ENCODE measurements at places on chromosomes 3 and 15.

GRCh38 chr15:50687302-50687902, 805 bp upstream of the TRPM7 start:
- peak; percentile 29 for DNase-seq

DNA sequence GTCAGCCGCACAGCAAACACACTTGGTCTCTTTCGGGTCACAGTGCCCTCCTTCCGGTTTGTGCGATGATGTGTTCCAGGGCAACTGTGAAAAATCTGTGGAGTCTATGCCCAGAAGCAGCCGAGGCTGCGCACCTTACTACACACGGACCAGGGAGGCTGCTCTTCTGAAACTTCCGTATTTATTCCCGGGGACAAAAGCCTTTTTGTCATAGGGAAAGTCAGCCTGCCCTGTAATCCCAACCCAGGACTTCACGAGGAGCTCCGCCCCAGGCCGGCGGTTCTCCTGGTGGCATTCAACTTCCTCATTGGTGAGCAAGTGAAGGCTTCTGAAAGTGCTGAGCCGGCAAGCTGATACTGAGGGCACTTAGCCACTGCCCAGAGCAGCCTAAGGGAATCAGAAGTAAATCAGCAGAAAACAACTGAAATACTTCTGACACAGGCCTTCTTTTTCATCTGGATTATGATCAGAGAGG, 126.5 kb downstream of the FMN1 start:
- DNase-seq, result no peak

- DNase-seq, result no peak
Measured at GRCh38 chr3:131608741-131609140, 106.0 kb upstream of the MRPL3 start.

DNA sequence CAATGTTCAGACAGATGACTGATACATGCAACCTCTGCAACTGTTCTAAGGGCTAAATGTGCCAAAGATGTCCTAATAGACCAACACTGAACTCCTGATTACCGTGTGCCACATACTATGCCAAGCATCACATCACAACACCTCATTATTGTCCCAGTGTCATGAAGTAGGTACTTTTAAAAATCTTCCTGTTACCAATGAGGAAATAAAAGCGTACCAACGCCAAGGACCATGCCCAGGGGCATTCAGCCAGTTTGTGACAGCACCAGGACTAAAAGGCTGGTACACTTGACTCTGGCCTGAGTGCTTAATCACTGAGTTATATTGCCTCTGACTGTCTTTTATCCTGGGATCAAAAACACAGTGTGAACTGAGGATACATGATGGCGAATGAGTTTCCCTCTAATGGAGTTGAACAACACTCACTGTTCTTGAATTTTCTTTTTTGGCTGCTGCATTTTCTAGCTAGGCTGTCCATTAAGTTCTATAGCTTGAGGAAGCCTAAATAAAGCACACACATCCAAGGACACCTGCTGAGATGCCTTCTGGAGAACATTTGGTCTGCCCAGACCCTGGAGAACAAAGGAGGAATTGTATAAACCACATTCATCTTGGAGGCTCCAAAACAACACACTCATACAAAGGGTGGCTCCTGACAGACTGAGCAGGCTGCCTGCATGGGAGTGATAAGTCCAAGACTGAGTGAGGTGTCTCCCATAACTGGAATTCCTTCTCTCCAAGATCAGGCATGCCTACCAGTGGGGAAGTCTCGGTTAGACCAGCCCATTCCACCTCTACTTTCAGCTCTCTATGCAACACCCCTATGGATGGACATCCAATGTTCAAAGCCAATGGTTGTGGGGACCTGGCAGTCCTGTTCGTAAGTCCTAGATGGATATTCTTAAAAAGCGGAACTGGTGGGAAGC, 126.7 kb upstream of the PRICKLE2 start:
- no peak for DNase-seq

- no peak for DNase-seq
Measured at GRCh38 chr15:33201491-33202231, 7.1 kb upstream of the FMN1 start.

DNA sequence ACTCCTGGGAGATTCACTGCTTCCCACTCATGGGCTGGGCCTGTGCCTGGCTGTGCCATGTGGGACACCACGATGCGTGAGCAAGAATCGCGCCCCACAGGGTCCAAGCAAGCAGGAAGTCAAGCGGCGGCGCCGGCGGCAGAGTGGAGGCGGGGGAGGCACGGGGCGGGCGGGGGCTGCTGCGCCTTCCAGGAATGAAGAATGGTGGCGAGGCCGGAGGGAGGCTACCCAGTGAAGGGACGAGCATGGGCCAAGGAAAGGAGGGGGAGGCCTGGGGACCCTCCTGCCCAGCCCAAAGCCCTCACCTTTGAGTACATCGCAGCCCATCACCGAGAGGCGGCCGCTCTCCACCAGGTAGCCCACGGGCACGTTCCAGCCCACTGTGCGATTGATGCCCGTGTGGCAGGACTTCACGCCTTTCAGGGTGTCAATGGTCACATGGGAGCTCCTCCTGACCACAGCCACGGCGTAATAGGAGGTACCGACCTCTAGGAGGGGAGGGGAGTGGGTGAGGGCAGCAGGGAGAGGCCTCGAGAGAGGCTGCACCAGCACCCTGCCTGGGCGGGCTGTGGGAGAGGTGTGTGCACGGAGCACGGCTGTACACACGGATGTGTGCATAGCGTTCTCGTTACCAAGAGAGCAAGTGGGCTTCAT, 5.5 kb downstream of the MELTF start:
- DNase-seq, result no peak

GRCh38 chr15:31080591-31081014, 20.9 kb downstream of the TRPM1 start:
- no peak for DNase-seq

- DNase-seq, result no peak
Measured at GRCh38 chr3:57646723-57647122, 46.2 kb downstream of the DENND6A start.

- DNase-seq, result no peak
Measured at GRCh38 chr15:39095218-39095879, 485.5 kb upstream of the THBS1 start.

DNA sequence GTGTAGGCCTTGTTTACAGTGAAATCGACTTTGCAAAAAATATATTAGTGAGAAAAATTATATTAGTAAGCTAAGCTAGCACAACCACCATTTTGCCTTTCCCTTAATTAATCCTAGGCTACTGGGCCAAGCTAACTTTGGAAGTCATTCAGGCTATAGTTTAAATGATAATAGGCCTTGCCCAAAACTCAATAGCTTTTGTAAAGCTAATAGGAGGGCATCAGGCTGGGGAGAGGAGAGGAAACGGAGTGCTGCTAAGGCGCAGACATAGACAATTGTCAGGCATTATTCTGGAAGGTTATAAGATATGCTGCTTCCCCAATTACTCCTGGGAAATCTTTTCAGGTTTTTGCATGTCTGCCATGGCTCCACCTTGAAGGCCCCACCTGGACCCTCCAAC, 1286.0 kb downstream of the NSUN3 start:
- DNase-seq, result no peak

GRCh38 chr3:194185221-194185620, 49.3 kb downstream of the HES1 start:
- no peak for DNase-seq

- no peak for DNase-seq
Measured at GRCh38 chr3:156680243-156680914, 6.0 kb downstream of the TIPARP start.

GRCh38 chr3:157064402-157064801, 95.5 kb downstream of the CCNL1 start:
- DNase-seq, result no peak

DNA sequence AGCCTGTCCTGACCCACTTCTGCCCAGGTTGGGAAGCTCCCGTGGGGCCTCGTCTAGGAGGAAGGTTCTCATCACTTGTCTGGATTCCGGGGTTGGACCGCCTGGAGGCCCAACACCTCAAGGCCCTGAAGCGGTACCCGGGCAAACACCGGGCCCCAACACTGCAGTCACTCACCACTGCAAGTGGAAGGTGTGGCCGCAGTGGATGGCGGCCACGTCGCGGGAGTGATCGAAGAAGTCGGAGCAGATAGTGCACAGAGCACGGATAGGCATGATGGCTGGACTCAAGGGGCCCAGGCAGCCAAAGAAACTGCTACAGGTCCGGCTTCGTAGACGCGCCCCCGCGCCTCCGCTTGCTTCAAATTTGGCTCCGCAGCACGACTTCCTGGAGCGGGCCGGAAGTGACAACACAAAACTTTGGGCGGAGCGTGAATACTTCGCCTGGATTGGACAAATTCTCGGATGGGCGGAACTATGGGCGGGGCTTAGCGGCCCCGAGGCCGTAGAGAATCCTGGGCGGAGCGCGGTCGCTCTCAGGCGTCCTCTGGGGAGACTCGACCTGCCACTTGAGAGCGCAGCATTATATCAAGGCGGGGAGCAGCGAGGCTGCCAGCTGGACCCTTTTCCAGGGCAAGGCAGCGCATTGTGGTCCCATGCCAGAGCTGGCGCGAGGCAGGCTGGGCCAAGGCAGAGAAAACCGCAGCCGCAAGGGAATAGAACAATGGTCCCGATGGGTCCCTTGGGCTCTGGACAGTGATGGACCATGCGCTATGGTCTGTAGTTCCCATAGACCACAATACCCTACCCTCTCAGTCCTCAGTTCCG, at the start of gene TRAIP:
Gene TRAIP, minus strand, starts transcription at position 384 of the 825 bp plus-strand sequence. Its CDS starts 111 bp downstream, at position 273.
- peak; percentile 93 for DNase-seq

DNA sequence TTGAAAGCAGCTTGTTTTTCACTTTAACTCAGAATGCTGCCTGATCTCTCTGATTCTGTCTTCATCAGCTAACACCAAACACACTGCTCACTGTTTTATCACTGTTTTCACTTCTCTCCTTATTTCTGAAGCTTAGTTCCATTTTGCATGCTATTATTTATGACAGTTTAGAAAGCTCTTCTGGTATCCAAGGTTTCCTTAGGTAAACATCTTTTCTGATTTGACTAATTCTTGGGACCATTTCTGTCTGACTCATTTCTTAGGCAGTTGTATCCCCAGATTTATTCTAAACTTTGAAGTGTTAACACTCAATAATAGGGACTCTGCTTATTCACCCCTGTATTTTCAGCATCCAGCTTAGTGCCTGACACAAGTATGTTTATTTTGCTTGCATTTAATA, 167.7 kb downstream of the BCHE start:
- DNase-seq, result no peak

GRCh38 chr3:181687190-181687589, 24.5 kb upstream of the SOX2 start:
- DNase-seq, result no peak

DNA sequence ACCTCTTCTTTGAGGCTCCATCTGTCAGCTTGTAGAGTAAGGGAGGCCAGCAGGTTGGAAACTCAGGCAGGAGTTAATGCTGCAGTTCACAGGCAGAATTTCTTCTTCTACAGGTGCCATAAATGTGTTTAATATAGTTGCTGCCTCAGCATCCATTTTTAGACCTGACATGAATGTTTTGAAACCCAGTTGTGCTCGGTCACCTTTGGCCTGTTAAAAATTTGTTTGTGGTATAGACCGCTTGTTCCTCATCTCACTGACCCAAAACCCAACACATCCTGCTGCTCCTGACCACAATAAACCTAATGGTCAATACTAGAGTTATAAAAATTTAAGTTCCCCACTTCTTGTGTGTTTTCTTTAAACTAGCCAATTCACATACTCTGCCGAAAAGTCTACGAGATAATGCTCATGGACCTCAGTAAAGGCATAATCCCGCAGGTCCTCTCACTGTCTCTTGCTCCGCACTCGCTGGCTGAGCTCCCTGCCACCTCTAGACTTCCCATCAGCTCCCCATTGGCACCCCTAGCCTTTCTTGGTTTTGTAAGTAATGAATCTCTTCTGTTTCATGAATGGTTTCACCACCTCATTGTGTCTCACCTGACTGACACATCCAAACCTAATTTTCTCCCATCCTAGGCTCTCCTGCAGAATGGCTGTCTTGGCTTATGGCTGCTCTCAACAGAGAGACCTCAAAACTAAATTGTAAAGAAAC, 138.5 kb upstream of the STRIT1 start:
- no peak for DNase-seq
